SJCRH30 (cell line): ENCODE measurements at places on chromosomes 4 and X. TPM values are rescaled to one million over a fixed set of nuclear protein-coding genes. Genes with fewer than 3 reads are reported as not detected.
A peak's percentile ranks its signal among the peaks of the same experiment; 100 is the strongest.

TCEAL7 gene
- 39.1 and 42.9 TPM in 2 replicates for total RNA-seq

SNCA gene
- 39.2 and 46.6 TPM in 2 replicates for total RNA-seq

MRFAP1L1 gene
- 88.4 and 88.7 TPM in 2 replicates for total RNA-seq

TIGD4 gene
- 0.25 and 0.81 TPM in 2 replicates for total RNA-seq

RNF128 gene
- total RNA-seq = not detected in 2 replicates

MAGEC2 gene
- 2.2 and 2.3 TPM in 2 replicates for total RNA-seq

LETM1 gene
- 44.3 and 54.4 TPM in 2 replicates for total RNA-seq

MSX1 gene
- total RNA-seq = 9.8 and 10.2 TPM in 2 replicates

DNA sequence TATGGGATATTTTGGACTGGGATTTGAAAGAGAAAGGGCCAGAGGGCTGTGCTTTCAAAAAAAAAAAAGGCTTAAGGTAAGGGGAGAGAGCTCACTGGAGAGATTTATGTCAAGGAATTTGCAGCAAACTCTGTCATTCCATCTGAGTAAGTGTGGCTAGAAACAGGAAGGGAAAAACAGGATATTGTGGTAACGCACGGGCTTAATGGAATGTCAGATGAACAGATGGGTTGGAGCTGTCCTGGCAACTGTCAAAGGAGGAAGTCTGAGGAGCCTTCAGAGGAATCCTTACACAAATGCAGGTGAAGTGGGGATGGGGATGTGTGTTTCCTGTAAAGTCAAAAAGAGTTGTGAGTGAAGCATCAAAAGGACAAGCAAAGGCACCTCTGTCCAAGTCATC, 15.1 kb upstream of the NKX3-2 start:
- DNase-seq = peak; percentile 64
- H3K4me1 ChIP-seq = peaks cover 24% of the 10 kb centered on the region
- peak overlapping the region; percentile 82 for H3K27ac ChIP-seq
- H3K36me3 ChIP-seq = no peaks in the 10 kb centered on the region
- no peak overlapping the region for H3K4me3 ChIP-seq
- H3K27me3 ChIP-seq = no peaks in the 10 kb centered on the region

DNA sequence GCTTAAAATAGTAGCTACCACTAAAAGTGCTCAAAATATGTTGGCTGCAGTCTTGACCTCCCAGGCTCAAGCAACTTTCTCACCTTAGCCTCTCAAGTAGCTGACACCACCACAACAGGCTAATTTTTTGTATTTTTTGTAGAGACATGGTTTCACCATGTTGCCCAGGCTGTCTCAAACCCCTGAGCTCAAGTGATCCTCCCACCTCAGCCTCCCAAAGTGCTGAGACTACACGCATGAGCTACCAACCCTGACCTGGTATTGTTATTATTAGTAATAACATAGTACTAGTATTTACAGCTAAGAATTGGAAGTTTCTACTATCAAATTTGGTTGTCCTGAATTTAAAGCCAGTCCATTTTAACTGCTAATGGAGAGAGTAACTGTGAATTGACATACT, 18.0 kb downstream of the STAP1 start:
- peaks cover 5% of the 10 kb centered on the region; the same call in 1 of the 2 replicates for H3K4me1 ChIP-seq
- H3K27ac ChIP-seq = no peak overlapping the region
- no peaks in the 10 kb centered on the region; the same call in 1 of the 2 replicates for H3K36me3 ChIP-seq
- H3K27me3 ChIP-seq = no peaks in the 10 kb centered on the region

- no peak for DNase-seq
- no peak overlapping the region for H3K4me3 ChIP-seq
- H3K27ac ChIP-seq = no peak overlapping the region
- no peaks in the 10 kb centered on the region for H3K27me3 ChIP-seq
- H3K36me3 ChIP-seq = no peaks in the 10 kb centered on the region
These were observed 88.2 kb upstream of the CAMK2D start for GRCh38 chr4:113849771-113850170.

DNA sequence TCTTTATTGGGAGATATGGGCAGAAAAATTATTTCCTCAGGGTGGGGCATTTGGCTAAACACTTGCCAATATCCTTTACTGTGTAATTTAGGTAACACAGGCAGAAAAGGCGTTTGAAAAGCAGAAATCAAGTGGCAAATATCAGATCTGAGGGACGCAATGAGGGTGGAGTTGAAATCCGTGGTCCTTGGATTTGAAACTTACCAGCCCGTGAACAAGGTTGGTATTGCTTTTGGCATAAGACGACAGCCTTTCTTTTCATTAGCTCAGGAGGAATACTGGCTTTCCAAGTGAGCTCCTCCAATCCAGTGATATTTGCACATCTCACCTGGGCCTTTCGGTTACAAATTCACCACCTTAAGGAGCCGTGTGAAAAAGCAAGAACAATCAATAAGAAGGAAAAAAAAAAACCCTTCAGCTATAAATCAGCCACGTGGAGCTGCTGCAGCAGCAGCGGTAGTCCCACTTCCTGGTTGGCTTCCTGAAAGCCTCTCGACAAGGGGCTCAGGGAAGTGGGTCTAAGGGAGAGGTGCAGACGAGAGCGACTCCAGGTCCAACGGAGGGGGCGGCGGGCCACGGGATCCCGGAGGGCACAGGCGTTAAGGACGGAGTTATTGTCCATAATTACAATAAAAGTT, 734 bp upstream of the GALNT7 start:
- H3K27me3 ChIP-seq = no peaks in the 10 kb centered on the region
- peaks cover 5% of the 10 kb centered on the region; the same call in 1 of the 2 replicates for H3K4me1 ChIP-seq
- peak overlapping the region; percentile 92 for H3K4me3 ChIP-seq
- peak; percentile 76 for DNase-seq
- no peaks in the 10 kb centered on the region for H3K36me3 ChIP-seq
- H3K27ac ChIP-seq = peak overlapping the region; percentile 94

DNA sequence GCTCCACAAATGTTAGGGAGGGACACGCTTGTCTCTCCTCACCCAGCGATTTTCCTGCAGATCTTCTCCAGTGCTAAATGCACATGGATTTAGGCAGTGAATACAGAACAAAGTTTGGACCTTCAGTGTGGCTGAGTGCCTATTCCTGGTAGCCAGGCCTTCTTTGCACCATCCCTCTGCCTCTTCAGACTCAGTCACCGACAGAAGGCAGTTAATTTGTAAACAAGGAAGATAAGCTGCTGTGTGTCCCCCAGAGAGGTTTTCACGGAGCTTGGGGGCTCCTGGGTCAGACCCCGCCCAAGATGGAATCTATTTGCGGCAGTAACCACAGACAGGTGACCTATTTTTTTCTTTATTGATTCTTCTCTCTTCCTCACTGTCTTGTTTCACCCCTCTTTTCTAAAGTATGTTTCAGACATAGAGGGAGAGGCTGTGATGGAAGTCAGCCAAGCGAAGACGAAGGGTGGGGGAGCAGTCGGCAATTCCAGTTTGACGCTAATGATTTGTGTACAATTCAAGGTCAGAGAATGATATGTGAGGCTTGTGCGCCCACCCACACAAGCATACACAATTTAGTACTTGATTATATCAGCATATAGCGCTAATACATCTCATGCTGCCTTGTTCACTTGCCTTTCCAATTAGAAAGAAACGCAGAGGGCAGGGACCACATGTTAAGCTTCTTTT, 200.8 kb downstream of the MGST2 start:
- H3K4me3 ChIP-seq = no peak overlapping the region
- no peaks in the 10 kb centered on the region for H3K36me3 ChIP-seq
- no peak for DNase-seq
- no peaks in the 10 kb centered on the region for H3K27me3 ChIP-seq

DNA sequence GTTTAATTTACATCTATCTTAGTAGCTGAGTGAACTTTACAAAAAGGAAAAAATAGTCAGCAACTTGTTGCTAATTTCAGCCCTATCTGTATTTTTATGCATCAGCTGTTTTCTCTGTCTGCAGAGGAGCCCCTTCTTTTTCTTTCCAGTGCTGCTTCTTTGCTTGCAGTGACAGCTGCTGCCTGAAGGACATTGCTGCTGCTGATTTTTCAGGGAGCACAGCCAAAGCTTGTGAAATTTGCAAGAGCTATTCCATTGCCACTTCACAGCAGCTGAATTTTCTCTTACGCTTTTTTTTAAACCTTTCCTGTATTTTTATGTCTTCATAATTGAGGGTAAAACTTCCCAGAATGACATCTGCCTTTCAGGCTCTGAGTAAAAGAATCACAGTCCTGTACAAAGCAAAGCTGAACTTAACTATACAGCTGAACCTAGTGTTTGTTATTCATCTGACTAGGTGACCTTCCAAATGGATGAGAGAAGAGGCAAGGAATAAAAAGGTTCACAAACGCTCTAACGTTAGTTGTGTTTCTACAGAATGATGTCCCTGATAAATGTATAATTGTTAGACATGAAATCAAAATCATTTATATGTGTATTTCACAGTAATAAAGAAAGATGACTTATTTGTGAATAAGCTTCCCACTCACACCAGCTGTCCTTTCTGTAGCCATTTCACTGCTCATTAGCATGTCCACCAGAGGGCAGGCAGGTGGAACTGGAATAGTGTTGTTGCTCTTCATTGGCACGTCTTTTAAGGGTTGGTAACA, 541.4 kb downstream of the ADGRL3 start:
- H3K27ac ChIP-seq = no peak overlapping the region
- no peak overlapping the region for H3K4me3 ChIP-seq
- no peaks in the 10 kb centered on the region for H3K4me1 ChIP-seq
- no peaks in the 10 kb centered on the region for H3K27me3 ChIP-seq
- DNase-seq = no peak
- no peaks in the 10 kb centered on the region for H3K36me3 ChIP-seq

DNA sequence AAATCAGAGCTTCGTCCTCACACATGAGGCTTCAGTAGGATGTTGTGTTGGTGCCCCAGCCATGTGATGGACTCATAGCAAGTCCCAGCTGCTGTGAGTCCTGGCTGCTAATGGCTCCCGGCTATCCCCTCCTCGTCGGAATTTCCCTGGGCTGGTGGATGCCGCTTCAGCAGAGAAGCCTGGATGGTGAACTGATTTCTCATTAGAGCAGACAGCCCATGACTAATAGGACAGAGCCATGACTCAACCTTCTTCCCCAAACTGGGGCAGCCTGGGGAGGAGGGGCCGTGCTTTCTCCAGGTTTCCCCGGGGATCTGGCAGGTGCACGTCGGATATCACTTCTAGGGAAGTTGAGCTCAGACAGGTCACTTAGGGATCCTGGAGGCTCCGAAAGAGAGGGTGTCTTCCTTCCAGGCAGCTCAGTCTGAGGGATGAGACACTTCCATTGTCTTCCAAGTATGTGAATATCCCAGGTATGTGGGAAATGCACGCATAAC, 112.7 kb downstream of the ASMT start:
- no peak overlapping the region for H3K27ac ChIP-seq
- no peaks in the 10 kb centered on the region for H3K36me3 ChIP-seq
- no peaks in the 10 kb centered on the region for H3K4me1 ChIP-seq

DNA sequence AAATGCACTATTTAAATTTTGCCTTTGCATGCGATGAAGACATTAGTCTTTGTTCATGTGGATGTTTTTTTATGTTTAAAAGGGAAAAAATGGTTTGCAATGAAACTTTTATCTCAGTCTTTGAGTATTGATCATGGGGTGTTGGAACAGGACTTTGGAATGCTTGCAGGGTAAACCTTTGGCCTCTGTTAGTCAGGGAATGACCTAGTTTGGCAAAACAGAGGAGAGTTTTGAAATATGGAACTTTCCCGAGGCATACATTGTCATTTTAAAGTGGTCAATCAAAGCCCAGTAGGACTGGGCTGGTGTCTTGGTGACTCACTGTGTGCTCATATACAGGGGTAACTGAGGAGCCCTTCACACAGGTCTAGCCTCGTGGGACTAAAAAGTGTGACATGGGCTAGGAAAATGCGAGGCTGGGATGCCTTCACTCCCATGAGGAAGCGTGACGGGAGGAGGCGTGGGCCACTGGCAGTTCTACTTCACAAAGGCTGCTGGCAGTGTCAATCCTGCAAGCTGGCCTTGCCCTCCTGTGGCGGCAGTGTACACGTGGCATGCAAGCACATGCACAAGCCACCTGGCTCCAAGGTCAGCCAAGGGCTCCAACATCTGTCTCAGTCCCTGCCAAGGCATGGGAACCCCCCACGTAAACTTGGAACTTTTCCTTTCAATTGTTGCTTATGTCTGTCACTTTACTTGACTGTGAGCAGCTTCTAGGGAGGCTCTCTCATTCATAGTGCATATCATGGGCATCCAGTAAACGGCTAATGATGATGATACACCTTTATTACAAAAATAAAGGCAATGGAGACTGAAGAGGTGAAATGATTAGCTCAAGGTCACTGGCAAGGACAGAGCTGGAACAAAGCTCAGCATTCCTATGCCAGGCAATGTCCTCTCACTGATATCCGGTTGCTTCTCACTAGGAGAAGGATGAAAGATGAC, 5.2 kb upstream of the F11 start:
- H3K4me3 ChIP-seq = no peak overlapping the region
- DNase-seq = no peak
- H3K27me3 ChIP-seq = no peaks in the 10 kb centered on the region
- no peaks in the 10 kb centered on the region for H3K36me3 ChIP-seq
- peaks cover 3% of the 10 kb centered on the region for H3K4me1 ChIP-seq
- no peak overlapping the region for H3K27ac ChIP-seq

GRCh38 chr4:143554728-143555597, 41.5 kb downstream of the SMARCA5 start:
- no peak overlapping the region for H3K4me3 ChIP-seq
- H3K4me1 ChIP-seq = no peaks in the 10 kb centered on the region
- no peak overlapping the region for H3K27ac ChIP-seq
- H3K36me3 ChIP-seq = peaks cover 60% of the 10 kb centered on the region

DNA sequence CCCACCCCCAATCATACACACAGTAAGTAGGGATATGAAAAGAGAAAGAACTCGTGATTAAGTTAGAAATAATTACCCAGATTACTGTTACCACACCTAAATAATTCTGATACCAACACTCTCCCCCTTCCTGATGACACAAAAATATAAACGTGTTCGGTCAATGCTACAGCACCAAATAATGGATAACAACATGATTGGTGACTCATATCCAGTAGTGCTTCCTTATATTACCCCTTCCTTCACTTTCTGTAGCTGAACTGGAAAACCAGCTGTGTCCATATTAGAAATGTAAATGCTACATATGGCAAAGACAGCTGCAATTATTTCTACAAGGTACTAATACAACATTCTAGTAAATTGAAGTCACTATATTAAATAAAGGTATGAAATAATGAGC, 20.8 kb downstream of the EIF4E start:
- peaks cover 27% of the 10 kb centered on the region for H3K36me3 ChIP-seq
- no peak overlapping the region for H3K4me3 ChIP-seq
- no peaks in the 10 kb centered on the region for H3K4me1 ChIP-seq
- no peaks in the 10 kb centered on the region for H3K27me3 ChIP-seq
- DNase-seq = no peak

- no peaks in the 10 kb centered on the region for H3K27me3 ChIP-seq
- H3K27ac ChIP-seq = no peak overlapping the region
- H3K4me3 ChIP-seq = no peak overlapping the region
- no peaks in the 10 kb centered on the region for H3K4me1 ChIP-seq
- no peak for DNase-seq
These were observed 112.9 kb downstream of the MBNL3 start for GRCh38 chrX:132375941-132376340.

DNA sequence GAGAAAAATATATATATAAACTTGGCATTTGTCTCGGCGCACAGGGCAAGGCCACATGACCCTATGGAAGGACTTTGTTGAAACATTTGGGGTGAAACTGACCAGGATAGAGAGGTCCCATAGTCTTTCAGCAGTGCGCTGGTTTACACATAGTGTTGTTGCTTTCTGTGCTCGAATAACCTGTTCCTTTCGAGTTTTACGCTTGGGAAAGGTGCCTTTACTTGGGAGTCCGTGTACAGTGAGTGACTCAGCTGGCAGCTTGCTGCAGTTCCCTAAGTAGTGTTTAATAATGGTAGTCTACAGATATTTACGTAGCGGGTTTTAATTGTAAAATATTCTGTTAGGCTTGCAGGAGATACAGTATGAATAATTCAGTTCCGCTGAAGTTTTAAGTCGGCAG, 578 bp downstream of the APOOL start:
- H3K27me3 ChIP-seq = no peaks in the 10 kb centered on the region
- H3K36me3 ChIP-seq = no peaks in the 10 kb centered on the region
- peak overlapping the region; percentile 87 for H3K4me3 ChIP-seq
- H3K4me1 ChIP-seq = no peaks in the 10 kb centered on the region

GRCh38 chrX:38798956-38799355, 2.3 kb upstream of the MID1IP1 start:
- H3K4me3 ChIP-seq = no peak overlapping the region
- no peaks in the 10 kb centered on the region for H3K4me1 ChIP-seq
